ENCODE measurements at places on chromosomes 12 and 14.

GRCh38 chr14:100143523-100143922, 15.9 kb downstream of the DEGS2 start:
- DNase-seq = no peak

GRCh38 chr14:62066304-62066703, 304.1 kb downstream of the SNAPC1 start:
- no peak for DNase-seq

DNA sequence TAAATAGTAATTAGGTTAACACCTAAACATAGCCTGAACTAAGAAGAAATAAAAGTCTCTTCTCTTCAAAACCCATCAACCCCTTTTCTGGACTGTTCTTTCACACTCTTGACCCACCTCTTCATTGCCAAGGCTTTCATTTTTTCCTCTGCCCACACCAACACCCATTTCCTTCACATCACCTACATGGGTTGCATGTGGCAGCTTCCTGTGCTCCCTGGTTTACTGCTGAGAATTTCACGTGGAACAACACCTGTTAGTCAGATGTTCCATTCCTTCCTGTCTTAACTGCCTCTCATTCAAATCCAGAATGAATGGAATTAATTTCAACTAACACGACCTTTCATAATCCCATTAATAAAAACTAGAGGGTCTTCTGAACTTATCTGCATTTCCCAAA, 157.3 kb downstream of the BCAT1 start:
- no peak for DNase-seq

DNA sequence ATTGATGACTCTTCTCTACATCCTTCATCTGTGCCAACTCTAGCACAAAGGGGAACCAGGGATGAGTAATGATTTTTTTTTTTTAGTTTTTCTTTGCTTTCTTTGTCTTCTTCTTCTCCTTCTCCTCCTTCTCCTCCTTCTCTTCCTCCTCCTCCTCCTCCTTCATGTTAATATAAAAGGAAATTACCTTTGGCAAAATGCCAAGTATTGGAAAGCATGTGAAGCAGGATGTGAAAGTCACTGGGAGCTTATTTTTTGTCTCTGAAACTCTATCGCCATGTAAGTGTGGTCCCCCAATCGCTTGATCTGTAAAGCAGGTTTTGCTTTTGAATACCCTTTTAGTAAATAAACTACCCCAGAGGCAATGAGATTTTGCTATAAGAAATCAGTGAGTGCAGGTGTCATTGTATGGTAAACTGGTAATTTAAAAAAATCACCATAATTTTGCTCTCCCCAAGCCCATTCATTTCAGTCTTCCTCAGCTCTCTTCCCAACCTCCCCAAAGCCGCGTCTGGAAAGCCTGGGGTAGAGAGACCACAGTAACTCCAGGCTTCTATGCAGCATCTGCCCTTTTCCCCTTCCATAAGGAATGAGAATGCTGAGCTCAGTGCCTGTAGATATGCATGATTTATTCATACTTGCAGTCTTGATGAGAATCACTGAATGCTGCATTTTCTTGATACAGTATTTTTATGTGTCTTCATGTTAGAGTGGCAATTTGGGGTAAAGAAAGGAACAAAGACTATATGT, 388.7 kb downstream of the TMEM117 start:
- DNase-seq = no peak

DNA sequence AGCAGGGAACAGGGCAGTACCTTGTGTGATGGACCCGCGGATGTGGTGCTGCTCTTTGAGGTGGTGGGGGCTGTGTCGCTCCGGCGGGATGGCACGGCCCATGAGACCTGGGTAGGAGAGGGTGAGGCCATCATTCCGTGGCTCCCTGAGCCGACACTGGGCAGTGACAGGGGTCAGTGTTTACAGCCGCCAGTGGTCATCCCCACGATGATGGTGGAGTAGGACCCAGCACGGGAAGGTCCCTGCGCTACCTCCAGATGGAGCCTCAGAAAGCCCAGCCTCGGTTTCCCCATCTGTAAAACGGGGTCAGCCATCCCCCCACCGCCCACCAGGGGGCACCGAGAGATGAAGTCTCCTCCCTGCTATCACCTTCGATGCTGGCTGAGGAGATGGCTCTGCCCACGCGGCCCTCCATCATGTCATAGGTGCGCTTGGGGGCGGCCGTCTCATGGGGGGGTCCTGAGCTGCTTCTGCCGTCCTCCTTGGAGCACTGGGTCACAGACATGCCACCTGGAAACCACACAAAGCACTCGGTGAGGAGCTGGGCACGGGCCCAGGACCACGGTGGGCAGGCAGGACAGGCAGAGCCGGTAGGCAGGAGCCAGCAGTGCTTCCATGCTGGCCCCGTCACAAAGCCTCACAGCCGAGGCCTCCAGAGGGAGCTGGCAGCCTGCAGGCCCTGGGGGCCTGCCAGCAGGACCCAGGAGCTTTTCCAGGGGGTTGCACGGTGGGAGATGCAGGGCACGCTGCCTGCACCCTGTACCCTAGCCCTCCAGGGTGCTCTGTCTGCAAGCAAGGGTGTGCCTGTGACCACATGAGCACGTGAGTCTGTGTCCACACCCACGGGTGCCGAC, 53.1 kb downstream of the RFLNA start:
- peak; percentile 7 for DNase-seq

DNA sequence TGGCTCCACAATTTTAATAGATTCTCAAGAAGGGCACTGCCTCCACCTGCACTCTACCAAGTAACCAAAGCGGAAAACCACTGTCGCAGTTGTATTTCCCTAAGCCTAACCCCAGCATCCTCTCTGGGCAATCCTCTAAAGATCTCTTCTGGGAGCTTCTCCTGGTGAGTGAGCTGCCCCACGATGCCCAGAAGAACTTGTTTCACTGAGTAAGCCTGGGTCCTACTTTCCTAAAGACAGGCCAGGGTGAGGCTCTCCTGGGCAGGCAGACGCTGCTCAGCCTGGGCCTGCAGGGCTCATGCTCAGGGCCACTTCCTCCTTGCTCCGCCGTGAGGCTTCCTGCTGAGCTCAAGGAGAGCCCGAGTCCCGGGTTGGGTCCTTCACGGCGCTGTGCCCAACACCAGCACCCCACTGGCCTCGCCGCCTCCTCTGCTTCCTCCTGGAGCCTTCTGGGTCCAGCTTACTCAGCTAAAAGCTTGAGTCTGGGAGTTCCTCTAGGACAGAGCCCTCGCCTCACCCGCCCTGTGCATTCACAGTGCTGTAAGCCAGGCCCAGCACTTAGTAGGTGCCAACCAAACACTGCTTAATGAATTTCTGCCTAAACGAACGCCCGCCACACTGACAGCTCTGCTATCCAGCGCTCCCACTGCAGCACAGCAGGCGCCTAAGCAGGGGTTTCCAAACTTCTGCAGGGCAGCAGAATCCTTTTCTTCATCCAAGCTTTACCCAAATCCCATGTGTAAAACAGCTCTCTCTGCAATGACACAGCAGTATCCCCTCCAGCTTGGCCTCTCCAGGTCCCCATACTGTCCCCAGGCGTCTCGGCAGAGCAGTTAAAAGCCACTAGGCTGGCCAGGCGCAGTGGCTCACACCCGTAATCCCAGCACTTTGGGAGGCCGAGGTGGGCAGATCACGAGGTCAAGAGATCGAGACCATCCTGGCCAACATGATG, 5.7 kb downstream of the RAB35 start:
- no peak for DNase-seq

- no peak for DNase-seq
Observed at GRCh38 chr12:49827051-49827400, 1.2 kb downstream of the NCKAP5L start.

- DNase-seq = no peak
Observed at GRCh38 chr12:104656921-104657320, 200.2 kb downstream of the CHST11 start.
